Left ventricle myocardium inferior (tissue), 1 donor: ENCODE measurements at places on chromosomes 3 and 15. TPM values are rescaled to one million over a fixed set of nuclear protein-coding genes. Genes with fewer than 3 reads are reported as not detected.

The C3orf62 gene
- total RNA-seq, result 2.8 TPM

The NEDD4 gene
- total RNA-seq, result 8.1 TPM

The ADGRG7 gene
- not detected for total RNA-seq

The HCN4 gene
- total RNA-seq, result 21.9 TPM

The CCDC54 gene
- not detected for total RNA-seq

The SUSD5 gene
- 0.80 TPM for total RNA-seq

The DZIP1L gene
- 4.7 TPM for total RNA-seq

The UBR1 gene
- total RNA-seq, result 24.2 TPM

The SLC24A5 gene
- total RNA-seq, result not detected

The RTP3 gene
- total RNA-seq, result not detected

The PPARG gene
- total RNA-seq, result 15.6 TPM

The APH1B gene
- 6.2 TPM for total RNA-seq

The CTXN2 gene
- total RNA-seq, result not detected

GRCh38 chr15:81506936-81507335 lies 132.9 kb upstream of the TMC3 start:
- no peak for DNase-seq

DNA sequence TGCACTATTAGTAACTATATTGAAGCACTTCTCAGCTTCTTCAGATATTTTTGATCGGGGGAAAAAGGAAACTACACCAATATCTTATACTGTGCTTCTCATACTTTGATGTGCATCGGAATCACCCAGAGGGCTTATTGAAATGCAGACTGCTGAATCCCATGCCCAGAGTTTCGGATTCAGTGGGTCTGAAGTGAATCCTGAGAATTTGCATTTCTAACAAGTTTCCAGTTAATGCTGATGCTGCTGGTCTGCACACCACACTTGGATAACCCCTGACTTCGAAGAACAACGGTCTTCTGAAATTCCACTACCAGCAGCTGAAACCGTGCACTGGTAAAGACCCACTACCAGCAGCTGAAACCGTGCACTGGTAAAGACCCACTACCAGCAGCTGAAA lies 243.9 kb downstream of the NTRK3 start:
- no peak for DNase-seq

- DNase-seq, result no peak
These were observed 91.7 kb downstream of the CEMIP start for GRCh38 chr15:80870893-80871292.

DNA sequence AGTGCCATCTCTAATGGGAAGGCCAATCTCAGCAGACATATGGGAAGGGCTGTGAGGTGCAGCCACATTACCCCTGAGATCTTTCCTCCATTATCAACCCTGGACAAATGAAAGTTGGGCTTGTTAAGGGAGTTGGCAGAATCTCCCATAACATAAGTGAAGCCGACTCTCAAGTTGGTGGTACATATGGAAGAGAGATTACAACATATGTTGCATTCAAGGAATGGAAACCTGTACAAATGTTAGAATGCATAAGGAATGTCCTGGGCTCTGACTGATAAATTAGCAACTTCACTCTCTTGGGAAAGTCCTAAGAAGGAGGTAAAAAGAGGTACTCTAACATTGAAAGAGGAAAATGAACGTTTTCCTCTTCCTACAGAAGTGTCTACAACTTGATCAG lies 288.7 kb downstream of the IL20RB start:
- no peak for DNase-seq

- no peak for DNase-seq
These were observed 196.7 kb upstream of the WNT5A start for GRCh38 chr3:55683666-55684270.

- DNase-seq, result no peak
These were observed 9.5 kb upstream of the RPLP1 start for GRCh38 chr15:69443032-69443611.

- DNase-seq, result no peak
These were observed 32.6 kb downstream of the HACD2 start for GRCh38 chr3:123552095-123552714.

DNA sequence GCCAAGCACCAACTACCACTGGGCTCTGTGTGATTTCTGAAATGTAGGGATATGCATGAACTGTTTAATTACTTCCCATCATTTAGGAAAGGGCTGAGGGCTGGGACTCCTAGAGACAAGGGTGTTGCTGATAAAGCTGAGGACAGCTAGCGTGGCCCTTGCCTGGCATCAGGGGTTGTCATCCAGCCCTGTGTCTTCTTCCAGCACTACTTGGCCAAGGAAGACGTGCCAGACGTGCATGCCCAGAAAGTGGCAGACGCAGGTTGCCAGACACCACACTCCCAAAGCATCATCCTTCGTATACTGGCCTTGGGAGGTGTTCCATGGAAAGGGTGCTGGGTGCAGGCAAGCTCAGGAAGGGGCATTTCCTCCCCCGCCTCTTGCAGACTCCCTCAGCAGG lies 64.8 kb downstream of the LRIG1 start:
- DNase-seq, result no peak

DNA sequence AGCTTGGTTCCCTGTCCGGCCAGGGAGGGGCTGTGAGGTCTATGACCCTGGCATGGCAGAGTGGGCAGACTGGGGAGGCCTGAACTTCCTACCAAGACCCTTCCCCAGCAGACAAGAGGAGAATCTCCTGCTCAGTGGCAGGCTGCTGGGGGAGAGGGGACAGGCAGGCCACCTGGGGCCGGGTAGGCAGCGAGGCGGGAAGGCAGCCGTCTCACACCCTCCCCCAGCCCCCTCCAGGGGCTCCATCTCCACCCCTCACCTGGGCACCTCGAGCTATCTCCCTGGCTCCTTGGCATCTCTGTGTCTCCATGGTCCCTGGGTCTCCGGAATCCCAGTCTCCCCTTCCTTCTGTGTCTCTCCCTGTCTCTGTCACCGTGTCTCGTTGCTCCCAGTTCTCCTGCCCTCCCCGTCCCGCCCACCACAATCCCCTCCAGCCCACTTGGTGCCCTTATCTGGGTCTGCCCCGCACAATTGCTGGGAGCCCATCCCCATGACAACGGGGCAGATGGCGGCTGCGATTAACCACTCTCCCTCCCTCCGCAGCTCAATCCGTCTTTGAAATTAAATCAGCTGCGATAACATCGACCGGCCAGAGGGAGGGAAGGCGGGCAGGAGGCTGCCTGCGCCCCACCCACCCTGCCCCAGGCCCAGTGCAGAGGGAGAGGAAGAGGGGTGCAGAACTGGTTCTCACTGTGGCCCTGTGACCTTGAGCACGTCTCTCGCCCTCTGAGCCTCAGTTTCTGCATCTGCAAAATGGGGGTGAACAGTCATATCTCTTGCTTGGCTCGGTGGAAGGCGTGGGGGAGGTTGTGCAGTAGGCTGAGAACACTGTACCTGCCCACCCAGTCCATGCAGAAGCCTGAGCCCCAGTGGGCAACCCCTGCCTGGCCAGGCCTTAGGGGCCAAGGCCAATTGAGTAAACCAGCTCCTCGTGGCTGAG lies 9.6 kb downstream of the DNAJB8 start:
- DNase-seq, result no peak

GRCh38 chr3:71537211-71537611 lies 46.3 kb downstream of the FOXP1 start:
- DNase-seq, result no peak

DNA sequence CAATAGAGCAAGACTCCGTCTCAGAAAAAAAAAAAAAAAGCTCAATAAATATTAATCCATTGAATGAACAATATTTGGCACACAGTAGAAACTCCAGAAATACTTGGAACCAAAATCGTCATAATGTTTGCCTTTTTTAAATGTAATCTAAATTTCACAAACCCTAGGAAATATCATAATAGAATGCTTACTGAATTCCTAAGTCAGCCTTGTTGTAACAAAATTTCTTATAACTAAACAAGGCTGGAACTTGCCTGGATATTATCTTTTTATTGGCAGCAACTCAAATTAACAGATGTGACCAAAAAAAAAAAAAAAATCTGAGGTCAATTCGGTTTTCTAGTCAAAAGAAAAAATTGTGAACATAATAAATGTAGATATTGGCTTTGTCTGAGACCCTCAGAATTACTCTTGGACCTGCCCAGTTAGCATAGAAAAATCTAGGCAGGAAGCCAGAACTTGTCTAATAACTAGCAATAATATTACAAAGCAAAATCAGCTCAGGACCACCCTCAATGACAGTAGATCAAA lies 33.3 kb downstream of the GABPB1 start:
- no peak for DNase-seq

DNA sequence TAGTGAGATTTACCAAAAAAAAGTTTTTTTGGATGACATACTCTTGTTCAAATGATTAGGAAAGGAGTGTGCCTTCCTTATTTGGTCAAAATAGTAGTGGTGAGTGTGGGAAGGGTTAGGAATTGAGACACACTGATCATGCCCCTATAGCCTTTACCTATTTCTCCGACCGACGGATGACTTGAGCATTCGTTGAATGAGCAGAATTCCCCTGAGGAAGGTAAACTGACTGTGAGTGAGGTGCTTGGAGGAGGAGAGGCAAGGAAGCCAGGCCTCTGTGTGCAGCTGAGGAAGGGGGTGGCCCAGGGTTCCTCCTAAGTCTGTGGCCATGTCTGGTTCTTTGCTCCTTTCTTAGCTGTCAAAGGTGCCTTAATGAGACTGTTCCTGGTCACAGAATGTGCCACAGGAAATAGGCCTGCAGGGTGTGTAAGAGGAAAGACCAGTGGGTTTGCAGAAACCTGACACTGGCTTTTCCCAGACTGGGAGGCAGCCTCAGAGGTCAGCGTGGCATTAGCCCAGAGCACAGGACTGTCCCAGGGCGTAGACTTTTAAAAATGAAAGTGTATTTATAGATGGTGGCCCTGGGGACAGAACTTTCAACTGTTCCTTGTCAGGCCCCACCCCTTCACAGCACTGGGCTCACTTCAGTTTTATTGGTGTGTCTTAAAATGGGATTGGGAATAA lies 307.7 kb upstream of the C2CD4B start:
- peak; percentile 40 for DNase-seq

DNA sequence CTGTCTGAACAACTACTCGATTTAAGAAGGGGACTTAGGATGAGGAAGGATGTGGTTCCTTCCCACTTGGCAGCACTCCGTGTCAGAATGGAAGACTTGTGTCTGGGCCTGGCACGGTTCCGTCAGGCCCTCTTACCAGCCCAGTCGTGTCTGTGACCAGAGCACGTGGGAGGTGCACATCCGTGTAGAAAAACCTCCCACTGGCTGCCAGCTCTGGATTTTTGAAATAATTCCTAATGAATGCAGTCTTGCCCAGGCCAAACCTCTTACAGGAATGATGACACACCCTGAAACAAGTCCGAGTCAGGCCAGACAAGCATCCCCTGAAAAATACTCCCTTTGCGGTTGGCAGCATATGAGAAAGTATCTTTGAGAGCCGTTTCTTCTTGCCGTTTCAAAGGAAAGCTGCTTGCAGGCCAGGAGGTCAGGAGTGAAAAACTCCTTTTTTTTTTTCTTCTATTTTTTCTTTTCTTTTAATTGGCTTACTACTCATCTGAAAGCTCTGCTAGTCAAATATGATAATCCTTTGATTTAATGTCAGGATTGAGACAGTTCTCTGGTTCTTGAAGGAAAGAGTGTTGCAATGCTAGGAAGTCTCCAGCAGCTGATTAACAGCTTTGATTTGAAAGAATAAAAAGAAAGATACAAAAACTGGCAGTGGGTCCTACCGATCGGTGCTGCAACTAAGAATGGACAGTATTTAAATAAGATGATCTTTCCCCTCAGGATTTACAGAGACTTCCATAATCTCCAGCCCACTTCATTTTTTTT lies 19.8 kb downstream of the IL1RAP start:
- peak; percentile 59 for DNase-seq

- DNase-seq, result peak; percentile 73
These were observed 29.1 kb downstream of the FGD5 start for GRCh38 chr3:14847613-14848541.

- DNase-seq, result no peak
These were observed 93.4 kb downstream of the PEX5L start for GRCh38 chr3:179943117-179943880.

GRCh38 chr3:153595186-153595815 lies 433.3 kb downstream of the RAP2B start:
- no peak for DNase-seq

- DNase-seq, result no peak
These were observed 289.8 kb upstream of the ROPN1 start for GRCh38 chr3:124281453-124282316.

GRCh38 chr3:170651260-170651845 lies 65.5 kb upstream of the SLC7A14 start:
- no peak for DNase-seq

DNA sequence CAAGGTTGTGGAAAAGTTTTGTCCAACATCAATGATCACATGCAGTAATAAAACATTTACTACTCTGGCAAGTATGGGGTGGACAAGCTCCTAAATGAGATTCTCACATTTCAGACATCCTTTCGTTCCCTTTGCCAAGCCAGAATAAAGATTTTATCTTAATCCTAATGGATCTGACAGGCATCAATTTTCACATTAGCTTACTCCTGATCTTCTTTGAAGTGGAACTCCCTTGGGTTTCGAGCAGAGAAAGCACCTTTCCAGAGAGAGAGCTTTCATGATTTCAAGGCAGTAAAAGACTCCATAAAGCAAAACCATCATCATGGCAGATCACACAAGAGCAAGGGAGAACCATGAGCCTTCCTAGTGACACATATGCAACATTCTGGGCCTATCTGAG lies 27.3 kb upstream of the EID1 start:
- no peak for DNase-seq

DNA sequence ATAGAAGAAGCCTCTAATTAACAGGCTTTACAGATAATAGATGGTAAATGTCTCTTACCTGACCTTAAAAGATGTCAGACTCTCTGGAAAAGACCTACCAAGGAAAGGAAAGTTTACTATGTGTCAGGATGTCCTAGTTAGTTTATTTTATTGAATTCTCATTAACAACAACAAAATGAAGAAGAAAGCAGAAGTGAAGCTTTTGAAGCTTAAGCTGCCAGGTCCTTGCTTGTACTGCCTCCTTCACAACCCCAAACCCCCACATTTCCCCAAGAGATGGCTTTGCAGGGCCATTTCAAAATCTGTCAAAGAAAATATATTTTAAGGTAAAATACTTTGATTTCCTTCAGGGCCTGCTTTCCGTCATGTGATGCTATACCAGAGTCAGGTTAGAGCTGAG lies 798.4 kb downstream of the TUSC7 start:
- DNase-seq, result no peak

GRCh38 chr3:23565041-23565775 lies 240.5 kb upstream of the UBE2E1 start:
- DNase-seq, result no peak
